Activated T-helper 9 cell treated with anti-CD3 and anti-CD28 coated beads, Interleukin-2, amount 50 U/mL, for 16 hours (primary cell): ENCODE measurements at places on chromosomes 16 and 17.

- DNase-seq, result no peak
Observed at GRCh38 chr17:61294777-61295176, 104.9 kb upstream of the TBX2 start.

GRCh38 chr16:26175944-26176343 lies 484.2 kb downstream of the HS3ST4 start:
- no peak for DNase-seq

GRCh38 chr17:65220732-65221131 lies 83.6 kb downstream of the RGS9 start:
- DNase-seq, result no peak

- no peak for DNase-seq
Observed at GRCh38 chr16:56975714-56976113, 13.6 kb upstream of the NLRC5 start.

DNA sequence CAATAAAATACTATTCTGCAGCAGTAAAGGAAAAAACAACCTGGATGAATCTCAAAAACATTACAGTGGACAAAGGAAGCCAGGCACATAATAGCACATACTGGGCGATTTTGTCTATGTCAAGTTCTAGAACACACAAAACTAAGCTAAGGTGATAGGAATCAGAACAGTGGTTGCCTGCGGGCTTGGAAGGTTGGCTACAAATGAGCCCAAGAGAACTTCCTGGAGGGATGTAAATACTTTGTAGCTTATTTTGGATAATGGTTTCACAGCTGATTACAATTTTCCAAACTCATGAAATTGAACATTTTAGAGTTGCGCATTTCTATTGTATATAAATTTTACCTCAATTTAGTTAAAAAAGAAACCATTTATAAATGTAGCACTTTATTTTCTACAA lies 67.6 kb upstream of the CES5A start:
- DNase-seq, result no peak

DNA sequence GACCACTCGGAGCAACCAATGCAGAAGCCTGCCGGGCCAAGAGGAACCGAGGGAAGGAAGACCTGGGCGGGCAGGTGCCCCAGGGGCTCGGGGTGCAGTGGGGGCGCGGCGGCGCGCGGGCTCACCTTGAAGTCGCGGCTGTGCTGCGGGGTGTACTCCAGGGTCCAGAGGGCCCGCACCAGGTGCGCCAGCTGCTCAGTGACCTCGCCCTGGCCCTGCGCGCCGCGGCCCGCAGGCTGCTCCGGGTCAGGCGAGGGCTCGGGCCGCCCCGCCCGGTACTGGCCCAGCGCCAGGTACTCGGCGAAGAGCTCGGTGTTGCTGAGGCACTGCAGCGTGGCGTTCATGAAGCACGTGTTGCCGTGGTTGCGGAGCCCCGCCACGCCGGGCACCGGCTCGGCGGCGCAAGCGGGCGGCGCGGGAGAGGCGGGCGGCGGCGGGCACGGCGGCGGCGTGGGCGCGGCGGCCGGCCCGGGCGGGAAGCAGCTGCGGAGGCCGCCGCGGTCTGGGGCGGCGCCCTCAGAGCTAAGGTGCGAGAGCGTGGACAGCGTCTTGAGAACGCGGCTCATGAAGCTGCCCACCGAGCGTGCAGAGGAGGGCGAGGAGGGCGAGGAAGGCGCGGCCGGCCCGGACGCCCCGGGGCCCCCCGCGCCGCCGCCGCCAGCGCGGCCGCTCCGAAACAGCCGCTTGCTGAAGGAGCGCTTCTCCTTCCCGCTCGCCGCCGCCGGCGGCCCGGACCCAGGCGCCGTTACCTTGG lies 562 bp downstream of the USP31 start:
- peak; percentile 39 for DNase-seq

DNA sequence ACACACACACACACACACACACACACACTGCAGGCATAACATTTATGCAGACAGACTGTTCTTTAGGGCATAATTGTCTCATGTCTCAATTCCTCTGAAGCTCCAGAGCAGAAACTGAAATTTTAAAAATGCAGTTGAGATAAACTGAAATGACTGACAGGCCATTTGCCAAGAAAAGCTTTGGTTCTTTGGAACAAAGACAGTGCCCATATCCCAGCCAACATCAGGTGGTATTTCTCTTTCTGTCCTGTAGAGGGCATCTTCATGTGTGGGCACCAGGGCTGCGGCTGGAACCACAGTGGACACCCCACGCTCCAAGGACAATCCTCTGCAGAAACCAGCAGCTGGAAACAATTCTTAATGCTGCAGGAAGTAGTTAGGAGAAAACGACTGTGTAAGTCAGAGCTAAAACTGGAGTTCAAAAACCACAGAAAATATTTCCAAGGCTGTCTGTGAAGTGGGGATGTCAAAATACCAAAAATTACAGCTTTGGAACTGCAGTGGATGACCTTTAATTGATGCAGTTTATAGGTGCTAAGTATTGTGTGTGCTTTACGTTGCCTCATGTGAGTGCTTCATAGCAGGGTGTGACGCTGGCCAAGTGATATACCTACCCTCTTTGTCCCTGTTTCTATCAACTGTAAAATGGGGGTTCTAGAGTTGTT lies 10.6 kb upstream of the MEFV start:
- DNase-seq, result no peak

DNA sequence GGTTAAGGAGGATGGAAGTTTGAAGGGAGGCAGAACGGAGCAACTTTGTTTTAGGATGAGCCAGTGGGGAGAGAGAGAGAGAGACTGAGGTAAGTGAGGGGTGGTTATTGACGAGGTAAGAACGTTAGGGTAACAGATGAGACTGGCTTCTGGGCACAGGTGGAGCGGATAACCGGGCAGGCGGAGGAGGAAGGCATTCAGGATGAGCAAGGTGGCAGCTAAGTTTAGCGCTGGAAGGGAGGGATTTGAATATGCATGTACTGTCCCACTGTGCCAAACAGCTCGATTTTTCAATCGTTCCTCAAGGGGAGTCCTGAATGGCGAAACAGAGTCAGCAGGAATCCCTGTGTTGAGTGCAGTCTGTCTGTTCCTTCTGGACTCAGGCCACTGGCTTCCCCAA lies 35.8 kb downstream of the CACNG3 start:
- DNase-seq, result no peak

- DNase-seq, result no peak
Observed at GRCh38 chr16:11679250-11679649, 11.0 kb downstream of the SNN start.

DNA sequence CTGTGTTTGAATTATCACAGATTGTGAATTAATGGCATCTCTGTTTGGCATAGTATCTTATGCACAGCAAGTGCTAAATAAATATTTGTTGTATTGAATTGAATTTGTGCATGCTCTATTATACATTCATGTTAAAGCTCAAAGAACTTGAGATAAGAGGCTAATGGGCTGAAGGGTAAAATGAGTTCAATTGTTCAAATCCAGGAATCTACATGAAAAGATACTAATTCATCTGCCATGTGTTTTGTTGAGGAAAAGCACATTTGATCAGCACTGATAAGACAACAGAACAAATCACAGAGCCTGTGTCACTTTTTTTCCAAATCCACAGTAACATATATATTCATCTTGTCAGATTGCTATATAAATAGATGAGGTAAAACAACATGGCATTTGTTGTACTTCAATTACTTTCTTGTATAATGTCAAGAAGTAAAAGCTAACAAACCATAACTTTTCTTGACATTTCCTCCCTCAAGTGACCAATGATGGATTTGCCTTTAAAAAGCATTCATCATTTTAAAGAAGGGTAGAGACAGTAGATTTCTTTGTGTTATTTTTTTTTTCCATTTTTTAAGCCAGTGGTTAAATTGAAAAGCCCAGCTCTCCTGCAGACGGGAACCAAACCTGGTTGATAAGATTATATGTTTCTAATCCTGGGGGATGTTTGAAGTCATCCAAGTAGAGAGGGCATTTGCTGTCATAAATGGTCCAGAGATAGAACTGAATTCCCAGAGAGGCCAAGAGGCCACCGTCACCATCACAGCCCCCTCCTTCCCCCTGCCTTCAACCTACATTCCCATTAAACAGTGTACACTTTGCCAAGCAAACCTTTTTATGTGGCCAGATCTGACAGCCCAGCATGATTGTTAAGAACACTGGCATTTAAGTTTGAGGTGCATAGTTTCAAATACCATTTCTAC lies 123.0 kb downstream of the CHD9NB start:
- no peak for DNase-seq

- DNase-seq, result no peak
Observed at GRCh38 chr16:383326-384051, 1.7 kb upstream of the PGAP6 start.

GRCh38 chr17:80132906-80133625 lies 13.9 kb downstream of the EIF4A3 start:
- no peak for DNase-seq

GRCh38 chr16:56115817-56116576 lies 75.3 kb upstream of the GNAO1 start:
- DNase-seq, result no peak

GRCh38 chr17:50480854-50481490 lies 2.3 kb downstream of the RSAD1 start:
- no peak for DNase-seq

GRCh38 chr16:53864819-53865493 lies 161.0 kb downstream of the FTO start:
- no peak for DNase-seq

GRCh38 chr17:20805751-20806150 lies 226.2 kb downstream of the CDRT15L2 start:
- no peak for DNase-seq

GRCh38 chr16:25786748-25787147 lies 95.0 kb downstream of the HS3ST4 start:
- no peak for DNase-seq

GRCh38 chr17:43603321-43603720 lies 57.2 kb upstream of the ETV4 start:
- no peak for DNase-seq

- no peak for DNase-seq
Observed at GRCh38 chr17:78892936-78893379, 10.0 kb downstream of the CEP295NL start.

DNA sequence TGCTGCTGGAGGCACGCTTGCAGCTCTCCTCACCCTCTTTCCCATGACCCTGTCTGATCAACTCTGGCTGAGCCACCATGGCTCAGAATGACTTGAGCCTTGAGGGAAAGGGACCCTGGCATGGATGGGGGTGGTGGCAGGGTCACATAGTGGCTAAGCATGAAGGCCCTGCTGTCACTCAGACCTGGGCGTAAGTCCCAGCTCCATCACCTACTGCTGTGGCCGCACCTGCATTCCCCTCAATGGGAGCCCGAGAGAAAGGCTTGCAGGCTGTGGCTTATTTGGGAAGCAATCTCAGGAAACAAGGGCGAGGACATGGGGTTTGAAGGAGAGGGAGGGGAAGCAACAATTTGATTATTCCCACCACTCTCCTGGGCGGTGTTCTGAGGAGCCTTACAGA lies 17.7 kb upstream of the RAP1GAP2 start:
- DNase-seq, result no peak

GRCh38 chr17:71677439-71677838 lies 443.4 kb upstream of the SOX9 start:
- no peak for DNase-seq

DNA sequence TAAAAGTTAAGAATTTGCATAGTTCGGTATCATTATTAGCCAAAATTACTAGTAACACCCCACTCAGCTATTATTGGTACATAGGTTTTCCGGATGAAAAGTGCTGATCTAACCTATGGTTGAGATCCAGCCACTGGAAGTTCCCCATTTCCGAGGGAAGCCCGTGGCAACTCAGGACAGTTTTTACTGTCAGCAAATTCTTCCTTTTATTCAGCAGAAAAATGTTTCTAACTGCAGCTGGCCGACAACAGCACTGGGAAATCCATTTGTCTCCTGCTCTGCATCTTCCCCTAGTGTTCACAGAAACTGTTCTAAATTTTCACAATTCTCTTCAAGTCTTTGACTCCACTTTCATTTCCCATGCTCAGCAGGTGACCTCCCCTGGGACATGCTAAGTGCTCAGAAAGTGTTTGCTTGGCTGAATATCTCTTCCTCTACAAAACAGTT lies 15.5 kb upstream of the MMD start:
- DNase-seq, result no peak
